ENCODE measurements at places on chromosomes 5 and 9.

DNA sequence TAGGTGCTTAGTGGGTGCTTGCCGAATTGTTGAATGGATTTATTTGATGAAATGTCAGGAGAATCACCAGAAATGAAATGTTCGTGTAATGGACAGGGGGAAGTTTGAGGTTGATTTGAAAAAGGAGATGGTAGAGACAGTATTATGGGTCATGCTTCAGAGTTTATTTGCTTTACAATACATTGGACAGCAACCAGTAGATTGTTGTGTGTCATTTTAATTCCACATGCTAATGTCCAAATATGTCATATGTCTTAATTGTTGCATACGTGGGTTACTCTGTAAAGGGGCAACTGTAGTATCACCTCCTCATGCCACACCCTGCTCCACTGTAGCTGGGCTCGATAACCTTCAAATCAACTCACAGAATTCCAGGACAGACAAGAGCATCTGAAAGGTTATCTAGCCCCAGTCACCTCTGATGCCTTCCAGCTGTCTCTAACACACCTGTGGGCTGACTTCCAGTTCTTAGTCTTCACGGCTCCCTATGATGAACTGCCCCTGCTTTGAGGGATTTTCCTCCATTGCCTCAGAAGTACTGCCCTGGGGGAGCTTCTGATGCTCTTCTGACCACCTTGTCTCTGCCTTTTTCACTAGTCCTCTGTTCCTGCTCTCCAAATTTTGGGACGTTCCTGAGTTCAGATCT lies 1.7 kb downstream of the PDCD1LG2 start:
- DNase-seq, result no peak

- no peak for DNase-seq
Observed at GRCh38 chr9:114087721-114088120, 9.6 kb upstream of the AMBP start.

- no peak for DNase-seq
Observed at GRCh38 chr5:81980598-81981260, 8.9 kb downstream of the ATG10 start.

GRCh38 chr5:1796371-1797102 lies 3.1 kb downstream of the MRPL36 start:
- DNase-seq, result no peak

DNA sequence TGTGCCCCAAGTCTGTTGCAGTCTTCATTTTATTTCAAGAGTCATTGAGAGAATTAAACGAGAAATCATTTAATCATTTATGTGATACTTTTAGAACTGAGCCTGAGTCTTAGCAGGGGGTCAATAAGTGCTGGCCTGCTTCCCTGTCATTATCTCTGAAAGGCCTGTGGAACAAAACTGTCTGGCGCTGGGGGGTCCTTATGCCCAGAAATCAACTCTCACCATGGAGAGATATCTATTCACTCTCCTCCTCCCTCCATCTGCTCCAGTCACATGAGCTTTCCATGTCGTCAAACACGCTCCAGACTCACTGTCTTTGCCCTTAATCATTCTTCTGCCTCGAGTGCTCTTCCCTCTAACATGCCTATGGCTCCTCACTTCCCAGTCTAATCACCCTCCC lies 136.8 kb downstream of the ESM1 start:
- DNase-seq, result no peak
